ENCODE measurements at places on chromosomes 4 and X.

- no peak for DNase-seq
Observed at GRCh38 chr4:91434631-91435030, 869.1 kb upstream of the GRID2 start.

DNA sequence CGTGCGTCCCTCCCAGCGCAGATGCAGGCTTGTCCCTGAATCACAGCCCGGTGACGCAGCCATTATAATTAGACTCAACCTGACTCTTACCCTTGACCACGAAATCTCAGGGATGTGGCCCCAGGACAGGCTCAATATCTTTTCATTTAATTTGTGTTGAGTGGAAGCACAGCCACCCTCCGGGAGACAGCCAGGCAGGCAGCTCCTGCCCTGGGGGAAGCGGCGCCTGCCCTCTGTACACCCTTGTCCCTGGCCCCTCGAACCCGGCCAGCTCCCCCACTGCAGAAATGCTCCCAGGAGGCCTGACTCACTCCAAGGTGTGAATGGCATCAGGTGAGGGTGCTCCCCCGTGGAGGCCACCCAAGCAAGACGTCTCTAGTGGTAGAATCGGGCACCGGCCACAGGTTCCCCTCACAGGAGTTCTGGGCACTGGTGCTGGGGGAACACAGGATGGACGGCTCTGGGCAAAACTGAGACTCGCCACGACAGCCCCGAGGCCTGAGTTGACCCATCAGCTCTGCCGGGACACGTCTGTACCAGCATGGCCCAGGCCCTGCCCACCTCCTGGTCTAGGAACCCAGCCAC, 2.7 kb downstream of the CPLX1 start:
- DNase-seq: no peak

GRCh38 chr4:7134737-7135388, 57.5 kb upstream of the SORCS2 start:
- DNase-seq: no peak

DNA sequence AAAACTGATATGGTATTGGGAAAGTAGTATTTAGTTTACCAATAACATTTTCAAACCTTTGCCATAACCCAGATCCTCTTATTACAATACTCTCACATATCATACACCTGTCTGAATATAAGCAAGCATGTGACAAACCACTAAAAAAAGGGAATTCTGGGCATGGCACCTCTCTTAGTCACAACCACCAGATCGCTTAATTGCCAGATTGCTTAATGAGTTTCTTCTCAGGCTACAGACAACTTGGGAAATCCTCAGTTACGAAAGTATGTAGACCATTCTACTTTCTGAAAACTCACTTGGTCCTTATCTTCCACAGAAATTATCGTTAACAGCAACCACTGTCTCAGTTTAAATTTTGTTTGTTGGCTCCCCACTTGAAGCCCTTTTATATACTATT, 2.1 kb downstream of the NAF1 start:
- DNase-seq: no peak

DNA sequence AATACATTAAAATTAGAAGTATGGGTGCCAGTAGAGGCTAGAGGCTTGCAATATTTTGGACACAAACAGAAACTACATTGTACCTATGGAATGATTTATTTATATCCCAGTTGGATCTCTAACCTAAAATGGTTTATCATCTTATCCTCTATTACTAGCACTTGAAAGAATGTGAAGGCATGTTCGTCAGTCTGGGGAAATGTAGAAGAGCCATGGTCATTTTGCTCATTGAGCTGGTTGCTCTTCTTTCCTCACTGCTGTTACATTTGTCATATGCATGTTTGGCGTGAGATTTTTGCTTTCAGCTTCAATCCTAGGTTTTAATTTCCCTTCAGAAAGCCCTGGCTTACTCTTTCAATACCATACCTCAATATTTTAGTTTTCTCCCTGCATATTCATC, 82.4 kb upstream of the MYOZ2 start:
- DNase-seq: no peak

DNA sequence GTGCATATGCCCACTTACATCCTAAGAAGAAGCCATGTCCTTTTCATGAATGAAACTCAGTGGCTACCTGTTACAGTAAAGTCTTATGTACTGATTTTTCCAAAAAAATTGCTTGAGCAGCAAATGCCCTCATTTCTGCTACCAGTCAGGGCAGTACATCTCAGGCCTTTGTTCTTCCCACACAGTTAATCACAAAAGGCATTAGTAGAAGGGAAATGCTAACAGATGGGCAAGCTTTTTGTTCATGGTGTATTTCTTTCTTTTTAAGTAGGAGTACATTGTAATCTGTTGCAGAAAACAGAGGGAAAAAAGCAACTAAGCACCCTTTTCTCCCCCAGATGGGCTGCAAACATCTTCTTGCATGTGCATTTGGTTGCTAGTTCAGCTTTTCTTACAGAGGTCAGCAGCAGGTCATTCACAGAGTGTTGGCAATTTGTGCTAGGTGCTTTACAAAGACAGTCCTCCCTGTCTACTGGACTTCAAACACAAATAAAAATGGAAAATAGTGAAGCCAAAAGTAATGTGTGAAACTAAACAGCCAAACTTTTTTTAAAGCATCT, 373.4 kb downstream of the PRDM5 start:
- DNase-seq: no peak

- DNase-seq: no peak
Observed at GRCh38 chrX:26409636-26410035, 193.7 kb downstream of the MAGEB5 start.

GRCh38 chr4:13940921-13941320, 313.4 kb upstream of the BOD1L1 start:
- no peak for DNase-seq

DNA sequence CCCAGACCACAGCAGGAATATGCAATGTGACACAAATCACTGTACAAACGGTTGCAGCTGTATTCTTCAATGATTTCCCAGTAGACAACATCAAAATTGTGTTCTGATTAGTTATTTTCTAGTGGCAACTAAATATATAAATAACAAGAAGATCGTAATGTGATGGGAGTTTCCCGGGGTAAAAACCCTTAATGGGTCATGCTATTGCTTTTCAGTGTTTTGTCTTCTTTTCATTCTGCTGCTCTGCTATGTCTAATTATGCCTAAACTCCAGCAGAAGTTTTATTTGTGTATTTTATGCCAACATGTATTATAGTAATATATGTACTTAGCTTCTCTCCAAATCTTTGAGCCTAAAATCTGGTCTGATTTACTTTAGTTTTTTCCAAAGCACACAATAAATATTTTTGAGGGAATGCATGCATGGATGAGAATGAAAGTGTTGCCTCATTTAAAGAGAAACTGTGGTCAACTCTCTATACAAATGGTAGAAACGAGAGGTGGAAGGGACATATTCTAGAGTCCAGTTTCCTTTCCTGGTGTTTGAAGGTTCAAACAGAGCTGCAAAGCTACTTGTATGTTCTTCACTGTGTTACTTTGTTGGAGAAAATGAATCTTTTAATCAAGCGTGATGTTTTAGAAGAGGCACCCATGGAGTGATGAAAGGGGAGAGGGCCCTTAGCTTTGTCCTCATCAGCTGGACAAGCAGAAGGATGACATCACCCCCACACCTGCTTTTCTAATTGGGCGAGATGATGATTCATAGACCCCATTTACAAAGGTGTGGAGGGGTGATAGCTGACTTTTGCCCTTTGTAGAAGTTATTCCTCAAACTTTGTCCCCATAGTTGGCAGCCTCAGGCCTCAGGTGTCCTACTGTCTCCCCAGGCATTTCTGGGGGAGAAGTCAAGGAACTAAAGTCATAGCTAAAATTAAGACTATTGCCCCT, 129.7 kb downstream of the FRAS1 start:
- DNase-seq: no peak

- no peak for DNase-seq
Observed at GRCh38 chr4:128565565-128566186, 243.8 kb upstream of the JADE1 start.

GRCh38 chrX:149222040-149222439, 283.1 kb downstream of the IDS start:
- no peak for DNase-seq

- DNase-seq: no peak
Observed at GRCh38 chr4:59248313-59248712, 1951.8 kb upstream of the ADGRL3 start.

Data from stimulated activated effector memory CD8-positive, alpha-beta T cell treated with anti-CD3 and anti-CD28 coated beads, Interleukin-12 subunit alpha, Interleukin-12 subunit beta, amount 100 ng/mL, for 72 hours (primary cell).